Progenitor cell of endocrine pancreas (in vitro differentiated cells): ENCODE measurements at places on chromosomes 12 and 14.

DNA sequence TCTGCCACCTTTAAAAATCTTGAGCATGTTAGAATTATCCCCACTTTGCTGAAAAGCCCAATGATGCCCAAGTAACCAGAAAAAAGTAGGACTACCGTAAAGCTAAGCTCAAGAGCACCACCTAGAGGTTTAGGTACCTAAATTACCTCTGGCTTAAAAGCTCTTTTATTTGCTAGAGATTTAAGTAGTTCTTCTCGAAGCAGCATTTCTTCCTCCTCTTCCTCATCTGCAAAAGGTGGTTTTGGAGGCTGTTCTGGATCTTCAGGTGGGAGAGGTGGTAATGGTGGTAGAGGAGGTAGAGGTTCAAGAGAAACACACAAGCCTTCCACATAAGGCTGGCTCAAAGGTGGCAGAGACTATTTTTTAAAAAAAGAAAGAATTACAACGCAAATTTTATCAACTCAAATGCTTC is 26.9 kb downstream of the ZFC3H1 start:
- no peak for DNase-seq

DNA sequence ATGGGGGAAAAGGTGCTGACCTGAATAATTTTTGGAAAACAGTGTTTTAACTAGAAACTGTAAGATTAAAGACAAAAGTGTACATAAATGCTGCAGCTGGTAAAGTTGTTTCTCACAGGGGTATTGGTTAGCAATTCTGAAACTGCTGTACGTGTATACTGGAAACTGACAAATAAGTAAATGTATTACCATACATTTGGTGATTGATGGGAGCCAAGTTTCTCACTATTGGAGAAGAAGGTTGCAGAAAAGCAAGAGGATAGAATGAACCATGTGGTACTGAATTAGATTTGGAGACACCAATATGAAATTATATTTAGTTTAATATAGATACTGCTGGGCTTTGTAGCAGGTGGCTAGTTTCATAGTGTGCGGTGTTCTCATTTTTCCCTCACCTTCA is 19.6 kb upstream of the FBXO33 start:
- DNase-seq, result no peak

GRCh38 chr12:65220761-65221160 is 51.4 kb downstream of the LEMD3 start:
- no peak for DNase-seq

DNA sequence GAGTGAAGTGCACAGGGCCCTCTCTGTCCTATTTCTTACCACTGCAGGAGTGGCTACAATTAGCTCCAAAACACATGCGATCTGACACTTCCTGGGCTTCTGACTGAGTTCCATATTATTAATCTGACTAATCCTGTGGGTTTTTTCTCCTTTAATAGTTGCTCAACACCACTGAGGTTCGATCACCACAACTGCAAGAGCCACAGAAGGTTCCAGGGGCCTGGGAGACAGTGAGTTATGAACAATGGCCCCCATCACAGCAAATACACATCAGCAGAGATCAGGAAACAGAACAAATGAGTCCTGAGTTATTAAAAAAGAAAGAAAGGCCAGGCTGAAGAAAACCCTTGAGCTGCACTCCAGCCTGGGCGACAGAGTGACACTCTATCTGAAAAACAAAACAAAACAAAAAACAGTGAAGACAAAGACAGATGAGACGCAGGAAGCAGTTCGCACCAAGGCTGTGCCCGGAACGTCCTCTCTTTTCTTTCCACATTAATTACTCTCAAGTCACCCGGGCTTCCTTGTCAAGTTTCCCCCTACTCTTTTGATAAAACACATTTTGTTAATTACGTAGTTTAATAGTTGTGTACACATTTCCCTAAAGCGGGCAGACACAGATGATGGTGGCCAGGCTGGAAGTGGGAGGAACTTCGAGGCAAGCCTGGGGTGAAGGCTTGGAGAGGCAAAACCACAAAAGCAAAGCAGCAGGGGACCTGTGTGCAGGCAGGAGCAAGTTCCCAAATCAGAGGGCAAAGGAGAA is 42.7 kb downstream of the CDC42BPB start:
- DNase-seq, result no peak

DNA sequence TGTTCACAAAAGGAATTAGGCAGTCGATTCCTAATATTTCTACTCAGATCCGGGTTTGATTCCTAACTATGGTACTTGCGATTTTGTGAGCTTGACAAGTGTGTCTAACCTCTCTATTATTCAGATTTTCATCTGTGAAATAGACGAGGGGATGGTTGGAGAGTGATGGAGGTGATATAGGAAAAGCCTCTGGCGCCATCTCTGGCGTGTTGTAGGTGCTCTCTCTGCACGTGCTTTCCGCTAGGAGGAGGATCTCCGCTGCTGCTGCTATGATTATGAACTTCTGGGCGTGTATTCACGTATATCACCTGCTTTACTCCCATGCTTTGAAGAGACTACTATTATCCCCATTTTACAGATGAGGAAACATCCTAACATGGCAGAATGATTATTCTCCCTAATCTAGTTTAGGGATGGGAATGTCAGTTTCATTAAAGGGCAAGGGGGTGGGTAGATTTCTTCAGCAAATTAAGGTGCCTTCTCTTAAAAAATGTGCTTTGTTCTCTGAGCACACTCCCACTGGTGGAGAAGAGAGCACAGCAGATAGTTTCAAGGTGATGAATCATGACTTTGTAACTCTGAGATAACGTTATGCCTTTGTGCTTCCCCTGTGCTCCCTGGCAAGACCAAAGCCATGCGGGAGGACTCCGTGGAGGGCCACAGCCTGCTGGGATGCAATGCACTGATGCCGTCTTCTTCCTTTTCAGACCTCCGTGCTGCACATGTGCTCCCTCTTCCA is 97.1 kb downstream of the PRIMA1 start:
- DNase-seq, result no peak

DNA sequence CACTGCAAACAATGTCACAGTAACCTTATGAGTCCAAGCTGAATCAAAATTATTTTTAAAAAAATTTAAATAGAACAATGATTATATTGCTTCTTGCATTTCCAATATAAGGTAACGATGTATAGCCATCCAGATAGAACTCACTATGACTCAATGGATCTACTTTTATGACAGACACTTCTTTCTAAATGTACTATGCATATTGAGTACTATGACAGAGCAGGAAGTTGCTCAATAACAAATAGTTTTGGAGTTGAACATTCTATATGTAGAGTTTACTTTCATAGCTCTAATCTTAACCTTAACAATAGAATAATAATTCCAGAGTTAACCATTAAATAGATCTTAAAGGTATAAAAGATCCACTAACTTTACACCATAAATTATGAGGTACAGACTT is 46.7 kb upstream of the ALG10B start:
- DNase-seq, result no peak

DNA sequence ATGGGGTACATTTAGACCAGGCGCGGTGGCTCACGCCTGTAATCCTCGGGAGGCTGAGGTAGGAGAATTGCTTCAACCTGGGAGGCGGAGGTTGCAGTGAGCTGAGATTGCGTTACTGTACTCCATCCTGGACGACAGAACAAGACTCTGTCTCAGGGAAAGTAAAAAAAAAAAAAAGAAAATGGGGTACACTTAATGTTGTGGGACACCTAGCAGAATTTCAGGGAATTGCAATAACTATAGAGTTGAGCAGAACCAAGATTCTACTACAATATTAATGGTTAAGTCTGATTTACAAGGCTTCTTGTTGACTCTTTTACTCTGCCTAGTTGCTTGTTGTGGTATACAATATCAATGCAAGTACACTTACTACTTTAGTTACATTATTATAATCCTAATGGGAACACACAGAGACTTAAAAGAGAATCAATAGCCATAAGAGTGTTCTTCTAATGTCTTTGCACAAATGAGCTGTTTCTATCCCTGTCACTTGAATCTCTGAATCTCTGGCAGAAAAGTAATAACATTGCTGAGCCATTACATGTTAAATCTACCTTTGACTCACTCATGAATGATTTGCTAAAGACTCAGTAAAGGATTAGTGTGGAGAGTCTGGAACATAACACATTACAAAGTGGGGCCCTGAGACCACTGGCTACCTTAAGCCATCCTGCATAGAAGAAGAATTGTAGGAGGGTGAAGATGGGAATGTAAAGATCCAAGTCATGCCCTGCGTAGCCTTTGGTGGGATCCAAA is 22.7 kb downstream of the BEST3 start:
- no peak for DNase-seq

- DNase-seq, result no peak
Measured at GRCh38 chr12:2832550-2833127, 2.2 kb downstream of the NRIP2 start.

DNA sequence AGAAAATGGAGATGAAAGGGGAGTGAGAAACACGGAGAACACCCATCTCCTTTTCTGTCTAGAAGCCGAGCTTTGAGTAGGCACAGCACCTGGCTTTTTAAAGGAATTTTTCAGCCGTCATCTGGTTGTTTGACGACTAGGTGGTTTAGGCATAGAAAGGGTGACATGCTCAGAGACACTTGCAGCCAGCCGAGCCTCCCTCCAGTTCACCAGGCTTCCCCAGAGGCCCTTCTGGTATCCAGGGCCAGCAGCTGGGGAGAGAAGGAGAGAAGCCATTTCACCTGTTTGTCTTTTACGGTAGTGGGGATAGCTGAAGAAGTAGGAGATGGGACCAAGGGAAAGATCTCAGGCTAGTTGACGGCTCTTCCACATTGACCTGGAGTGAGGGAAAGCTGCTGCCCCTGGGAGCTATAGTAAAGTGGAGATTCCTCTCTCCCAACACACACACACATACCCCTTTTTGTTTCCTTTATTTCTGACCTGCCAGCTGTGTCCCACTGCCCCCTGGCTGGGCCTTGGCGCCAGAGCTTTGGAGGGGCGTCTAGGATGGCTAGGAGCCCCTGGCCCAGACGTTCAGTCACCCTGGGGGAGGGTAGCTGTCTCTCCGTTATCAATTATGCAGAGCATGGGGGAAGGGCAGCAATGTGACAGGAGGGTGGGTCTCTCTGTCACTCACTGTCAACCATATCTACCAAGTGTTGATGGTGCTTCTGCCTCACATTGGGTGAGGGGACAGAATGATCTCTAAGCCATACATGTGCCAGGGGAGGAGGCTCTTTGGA is 5.5 kb downstream of the MAP3K12 start:
- DNase-seq, result no peak
